IMR-90 (cell line): ENCODE measurements at places on chromosomes 1 and 21. TPM values are rescaled to one million over a fixed set of nuclear protein-coding genes. Genes with fewer than 3 reads are reported as not detected.

Gene SZRD1
- polyA plus RNA-seq: 140 and 149 TPM in 2 replicates

Gene PIP5K1A
- polyA plus RNA-seq: 85.5 and 105 TPM in 2 replicates

Gene ST6GALNAC5
- 3.7 and 4.0 TPM in 2 replicates for polyA plus RNA-seq

Gene EPHA10
- polyA plus RNA-seq: not detected in 2 replicates

Gene FCRL2
- polyA plus RNA-seq: not detected in 2 replicates

Gene TAS1R1
- polyA plus RNA-seq: 0.05 and 0.10 TPM in 2 replicates

Gene NUP210L
- 0.02 TPM in 1 of 2 replicates, not detected in the other for polyA plus RNA-seq

Gene TRMT1L
- 8.6 and 11.0 TPM in 2 replicates for polyA plus RNA-seq

Gene GJB3
- not detected in 2 replicates for polyA plus RNA-seq

Gene E2F2
- 0.39 and 0.51 TPM in 2 replicates for polyA plus RNA-seq

Gene SMIM1
- 3.4 and 7.6 TPM in 2 replicates for polyA plus RNA-seq

Gene SPATA21
- not detected in 2 replicates for polyA plus RNA-seq

Gene CR1
- not detected in 2 replicates for polyA plus RNA-seq

Gene RIIAD1
- polyA plus RNA-seq: not detected in 2 replicates

Gene S100A14
- 0.10 and 0.14 TPM in 2 replicates for polyA plus RNA-seq

Gene LCE3A
- not detected in 2 replicates for polyA plus RNA-seq

Gene GPR37L1
- 0.02 TPM in 1 of 2 replicates, not detected in the other for polyA plus RNA-seq

Gene TRIM46
- polyA plus RNA-seq: 6.2 and 6.9 TPM in 2 replicates

Gene MPC2
- polyA plus RNA-seq: 40.9 and 42.9 TPM in 2 replicates

Gene SLC16A4
- 20.8 and 27.7 TPM in 2 replicates for polyA plus RNA-seq

Gene MIXL1
- polyA plus RNA-seq: not detected in 2 replicates

Gene ADGRL2
- 13.6 and 17.0 TPM in 2 replicates for polyA plus RNA-seq

Gene RABGGTB
- polyA plus RNA-seq: 59.6 and 76.0 TPM in 2 replicates

Gene GBP5
- not detected in 2 replicates for polyA plus RNA-seq

Gene ACTA1
- polyA plus RNA-seq: not detected in 2 replicates

Gene FAM72A
- 3.8 and 5.0 TPM in 2 replicates for polyA plus RNA-seq

Gene AADACL4
- not detected in 2 replicates for polyA plus RNA-seq

Gene KRTAP21-2
- polyA plus RNA-seq: not detected in 2 replicates

Gene ADGRB2
- 11.9 TPM in 2 replicates for polyA plus RNA-seq

Gene RRAGC
- 9.3 and 12.2 TPM in 2 replicates for polyA plus RNA-seq

Gene CAPN8
- polyA plus RNA-seq: not detected in 2 replicates

Gene INKA2
- polyA plus RNA-seq: 1.3 and 2.6 TPM in 2 replicates

Gene SCYL3
- 3.2 and 3.9 TPM in 2 replicates for polyA plus RNA-seq

Gene NEK2
- 8.8 and 9.9 TPM in 2 replicates for polyA plus RNA-seq

Gene CR1L
- not detected in 2 replicates for polyA plus RNA-seq

Gene WNT9A
- polyA plus RNA-seq: 0.36 and 0.42 TPM in 2 replicates

Gene S100A1
- 0.29 and 0.59 TPM in 2 replicates for polyA plus RNA-seq

Gene CPLANE2
- polyA plus RNA-seq: 5.8 and 7.5 TPM in 2 replicates
